Renal pelvis (tissue), 12 donors: ENCODE measurements at places on chromosomes 5 and 9. TPM values are rescaled to one million over a fixed set of nuclear protein-coding genes. Genes with fewer than 3 reads are reported as not detected.

MAN2A1 gene
- 70.5 TPM for polyA plus RNA-seq

PCDHA9 gene
- polyA plus RNA-seq = 0.08 TPM

RELL2 gene
- 1.2 TPM for polyA plus RNA-seq

ANKRD55 gene
- 1.3 TPM for polyA plus RNA-seq

AGXT2 gene
- 55.8 TPM for polyA plus RNA-seq

FOXD4L3 gene
- polyA plus RNA-seq = not detected

SLC6A19 gene
- polyA plus RNA-seq = 77.3 TPM

NDUFS4 gene
- 118 TPM for polyA plus RNA-seq

SSBP2 gene
- 80.7 TPM for polyA plus RNA-seq

ZNF366 gene
- 4.5 TPM for polyA plus RNA-seq

SARDH gene
- polyA plus RNA-seq = 12.9 TPM

LRRC70 gene
- 5.7 TPM for polyA plus RNA-seq

SEC16A gene
- polyA plus RNA-seq = 68.1 TPM

MRPS27 gene
- 62.5 TPM for polyA plus RNA-seq

ICE1 gene
- polyA plus RNA-seq = 36.8 TPM

SH3GL2 gene
- 3.9 TPM for polyA plus RNA-seq
